ENCODE measurements at places on chromosomes 16 and 17.

DNA sequence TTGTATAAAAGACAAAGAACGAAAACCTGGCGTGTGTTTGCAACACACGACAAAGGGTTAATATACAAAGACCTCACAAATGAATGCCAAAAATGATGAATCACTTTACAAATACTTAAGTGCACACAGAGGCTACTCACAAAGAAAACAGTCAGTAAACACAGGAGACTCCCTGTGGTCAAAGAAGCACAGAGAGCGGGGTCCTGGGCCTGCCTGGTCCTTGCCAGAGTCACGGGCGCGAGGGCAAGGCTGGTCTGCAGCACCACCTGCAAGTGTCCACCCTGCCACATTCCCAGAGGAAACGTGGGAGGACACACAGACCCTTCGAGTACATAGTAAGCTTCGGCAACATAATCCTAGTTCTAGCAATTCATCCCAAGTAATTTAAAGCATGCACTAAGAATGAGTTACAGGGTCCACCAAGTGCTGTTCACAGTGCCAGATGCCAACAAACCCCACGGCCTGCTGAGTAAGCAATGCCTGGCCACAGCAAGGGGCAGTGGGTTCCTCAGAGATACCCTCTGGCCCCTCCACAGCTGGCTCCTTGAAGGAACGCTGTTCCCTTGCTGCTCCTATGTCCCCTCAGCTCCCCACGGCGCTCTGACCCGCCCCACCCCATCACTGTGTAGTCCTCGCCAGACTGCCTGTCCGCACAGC lies 24.6 kb upstream of the FAAP100 start:
- no peak for DNase-seq

- DNase-seq = peak; percentile 83
Measured at GRCh38 chr16:87918866-87919680, 17.3 kb downstream of the CA5A start.

GRCh38 chr16:50272687-50273381 lies 6.5 kb downstream of the ADCY7 start:
- no peak for DNase-seq

- DNase-seq = no peak
Measured at GRCh38 chr17:79084291-79085153, 9.9 kb downstream of the ENGASE start.
